ENCODE measurements at places on chromosomes 16 and 17. TPM values are rescaled to one million over a fixed set of nuclear protein-coding genes. Genes with fewer than 3 reads are reported as not detected.

The MAP2K6 gene
- 13.6 TPM for total RNA-seq

The GUCY2D gene
- total RNA-seq = not detected

The CDR2 gene
- 25.6 TPM for total RNA-seq

The DPEP3 gene
- total RNA-seq = not detected

The MARCHF10 gene
- total RNA-seq = not detected
